Left colon (tissue), 2 donors: ENCODE measurements at places on chromosomes 5 and 9. TPM values are rescaled to one million over a fixed set of nuclear protein-coding genes. Genes with fewer than 3 reads are reported as not detected.

The SLC2A6 gene
- total RNA-seq, result 2.9 TPM

The HRCT1 gene
- 17.4 TPM for total RNA-seq

The DOK3 gene
- total RNA-seq, result 8.9 TPM

The IQGAP2 gene
- 123 TPM for total RNA-seq

The PDE6A gene
- 4.2 TPM for total RNA-seq

The CEL gene
- total RNA-seq, result 0.64 TPM

The ASS1 gene
- total RNA-seq, result 264 TPM

The SLC4A9 gene
- total RNA-seq, result 0.31 TPM

The CDH10 gene
- total RNA-seq, result 0.15 TPM

The COL15A1 gene
- total RNA-seq, result 9.5 TPM

The NEUROG1 gene
- total RNA-seq, result not detected

The SLC6A7 gene
- 30.4 TPM for total RNA-seq

The DIPK1B gene
- 1.3 TPM for total RNA-seq

The GLRA1 gene
- not detected for total RNA-seq

GRCh38 chr9:110869931-110870330, 168.3 kb downstream of the LPAR1 start:
- no peak for DNase-seq

DNA sequence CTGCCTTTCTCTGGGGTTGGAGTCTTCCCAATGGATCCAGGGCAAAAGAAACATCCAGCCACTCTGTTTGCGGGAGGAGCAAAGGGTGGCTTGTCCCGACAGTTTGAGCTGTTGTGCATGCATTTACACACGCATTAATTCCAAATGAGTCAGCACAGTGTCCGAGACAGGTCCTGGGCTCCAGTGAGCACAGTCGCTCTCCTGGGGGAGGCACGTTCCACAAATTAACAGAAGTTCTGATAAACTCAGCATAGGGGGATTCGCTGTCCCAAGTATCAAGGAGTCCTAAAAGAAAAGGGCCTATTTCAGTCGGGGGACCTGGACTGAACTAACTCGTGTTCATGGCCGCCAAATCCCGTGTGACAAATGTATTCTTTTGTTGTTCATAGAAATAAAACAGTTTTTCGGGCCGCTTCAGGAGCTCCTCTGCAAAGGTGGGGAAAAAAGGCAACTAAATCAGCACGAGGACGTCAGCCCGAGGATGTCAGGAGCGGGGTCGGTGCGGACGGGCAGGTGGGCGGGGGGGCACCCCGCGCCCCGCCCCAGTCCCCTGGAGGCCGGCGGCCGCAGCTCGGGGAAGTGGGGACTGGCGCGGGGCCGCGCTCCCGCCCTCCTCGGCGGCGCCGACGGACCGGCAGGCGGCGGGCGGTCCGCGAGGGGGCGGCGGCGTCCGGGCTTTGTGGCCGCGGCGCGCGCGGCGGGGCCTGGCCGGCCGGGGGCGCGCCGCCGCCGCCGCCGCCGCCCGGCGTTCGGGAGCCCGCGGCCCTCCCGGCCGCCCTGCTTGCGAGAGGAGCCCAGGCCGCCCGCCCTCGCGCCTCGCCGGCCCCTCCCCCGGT, at the start of gene MSANTD3:
TSS of gene MSANTD3 (plus strand) at position 614 of the 836 bp plus-strand sequence. CDS start 14,796 bp downstream, outside the sequence.
- DNase-seq, result peak; percentile 54

DNA sequence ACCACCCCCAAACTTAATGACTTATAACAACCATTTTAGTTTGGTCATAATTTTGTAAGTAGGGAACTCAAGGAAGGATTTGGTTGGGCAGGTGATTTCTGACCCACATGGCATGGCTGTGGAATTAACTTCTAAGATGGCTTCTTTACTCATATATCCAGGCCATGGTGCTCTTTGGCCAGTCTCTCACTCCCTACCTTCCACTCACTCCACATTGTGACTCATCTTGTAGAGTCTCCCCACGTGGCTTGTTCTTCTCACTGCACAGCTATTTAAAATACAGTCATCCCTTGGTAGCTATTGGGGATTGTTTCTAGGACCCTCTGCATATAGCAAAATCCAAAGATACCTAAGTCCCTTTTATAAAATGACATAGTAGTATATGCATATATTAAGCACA, 76.6 kb upstream of the MAST4 start:
- DNase-seq, result no peak

DNA sequence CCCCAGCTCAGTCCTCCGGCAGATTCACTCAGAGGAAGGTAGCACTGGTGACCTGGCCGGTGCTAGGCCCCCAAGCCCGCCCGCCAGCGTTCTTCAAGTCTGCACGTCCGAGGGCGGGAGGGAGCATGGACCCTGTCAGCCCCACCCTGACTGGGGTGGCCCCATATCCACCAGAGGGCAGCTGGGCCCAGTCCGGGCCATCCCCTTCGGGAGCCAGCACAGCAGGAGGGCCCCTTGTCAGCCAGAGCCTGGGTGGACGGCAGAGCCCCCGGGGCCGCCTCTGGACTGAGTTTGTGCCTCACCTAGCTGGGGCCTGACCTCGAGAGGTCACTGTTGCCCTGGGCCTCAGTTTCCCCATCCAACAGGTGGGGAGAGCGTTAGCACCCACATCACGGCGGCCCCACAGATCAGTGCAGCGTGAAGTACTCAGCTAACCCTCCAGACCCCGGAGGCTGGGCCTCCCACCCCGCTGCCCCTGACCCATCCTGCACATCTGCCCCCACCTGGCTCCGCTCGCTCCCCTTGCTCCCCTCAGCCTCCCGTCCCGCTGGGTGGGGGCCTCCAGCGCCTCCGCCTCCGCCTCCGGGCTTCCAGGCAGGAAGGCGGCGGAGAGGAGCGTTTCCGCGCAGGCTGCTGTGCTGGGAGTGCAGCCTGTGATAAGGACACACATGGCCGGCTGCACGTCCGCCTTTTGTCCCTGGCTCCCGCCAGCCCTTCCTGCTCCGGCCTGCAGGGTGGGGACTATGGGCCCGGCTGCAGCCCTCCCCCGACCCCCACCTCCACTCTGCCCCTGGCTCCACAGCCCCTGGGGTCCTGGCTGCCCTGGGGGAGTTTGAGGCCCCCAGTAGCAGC, 16.6 kb upstream of the EGFL7 start:
- peak; percentile 34 for DNase-seq

DNA sequence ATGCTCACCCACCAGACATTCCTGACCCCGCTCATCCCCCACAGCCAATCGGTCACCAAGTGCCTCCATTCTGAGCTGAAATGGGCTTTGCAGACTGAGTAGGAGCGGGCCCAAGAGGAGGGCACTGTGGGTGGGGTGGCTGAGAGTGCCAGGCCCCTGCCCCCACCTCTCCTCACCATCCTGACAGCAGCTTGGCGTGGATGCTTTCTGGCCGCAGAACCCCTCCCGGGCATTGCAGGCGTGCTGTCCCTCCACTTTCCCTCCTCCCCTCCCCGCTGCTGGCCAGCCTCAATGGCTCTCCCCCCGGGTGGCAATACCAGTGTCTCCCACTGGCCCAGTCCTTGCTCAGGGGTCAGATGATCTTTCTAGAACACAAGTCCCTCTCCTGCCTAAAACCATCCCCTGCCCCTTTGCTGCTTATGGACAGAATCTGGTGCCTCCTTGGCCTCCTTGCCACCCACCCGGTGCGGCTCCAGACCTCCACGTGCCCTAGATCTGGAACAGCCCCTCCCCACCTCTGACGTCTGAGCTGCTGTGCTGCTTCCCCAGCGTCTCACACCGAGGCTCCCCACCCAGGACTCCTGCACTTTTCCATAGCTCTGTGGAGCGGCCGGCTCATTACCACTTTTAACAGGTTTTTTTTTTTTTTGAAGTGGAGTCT, 6.1 kb downstream of the FLT4 start:
- DNase-seq, result no peak

- DNase-seq, result no peak
Measured at GRCh38 chr5:59652449-59652848, 241.1 kb downstream of the PDE4D start.

DNA sequence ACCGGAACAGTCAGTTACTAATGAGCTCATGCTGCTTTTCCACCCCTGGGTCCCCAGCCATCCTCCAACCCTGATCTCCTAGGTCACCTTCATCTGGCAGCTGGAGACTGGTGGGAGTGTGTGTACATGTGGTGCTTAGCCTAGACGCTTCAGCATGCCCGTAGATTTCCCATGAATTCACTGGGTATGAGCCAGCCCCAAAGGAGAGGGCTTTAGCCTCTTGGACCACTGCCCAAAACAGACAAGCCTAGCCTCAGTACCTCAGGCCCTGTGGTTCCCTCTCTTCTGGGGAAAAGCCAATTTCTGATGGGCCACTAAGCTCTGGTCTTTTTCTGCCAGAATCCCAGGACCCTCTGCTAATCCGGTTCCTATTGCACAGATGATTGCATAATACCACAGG, 48.0 kb upstream of the ASTN2 start:
- no peak for DNase-seq

DNA sequence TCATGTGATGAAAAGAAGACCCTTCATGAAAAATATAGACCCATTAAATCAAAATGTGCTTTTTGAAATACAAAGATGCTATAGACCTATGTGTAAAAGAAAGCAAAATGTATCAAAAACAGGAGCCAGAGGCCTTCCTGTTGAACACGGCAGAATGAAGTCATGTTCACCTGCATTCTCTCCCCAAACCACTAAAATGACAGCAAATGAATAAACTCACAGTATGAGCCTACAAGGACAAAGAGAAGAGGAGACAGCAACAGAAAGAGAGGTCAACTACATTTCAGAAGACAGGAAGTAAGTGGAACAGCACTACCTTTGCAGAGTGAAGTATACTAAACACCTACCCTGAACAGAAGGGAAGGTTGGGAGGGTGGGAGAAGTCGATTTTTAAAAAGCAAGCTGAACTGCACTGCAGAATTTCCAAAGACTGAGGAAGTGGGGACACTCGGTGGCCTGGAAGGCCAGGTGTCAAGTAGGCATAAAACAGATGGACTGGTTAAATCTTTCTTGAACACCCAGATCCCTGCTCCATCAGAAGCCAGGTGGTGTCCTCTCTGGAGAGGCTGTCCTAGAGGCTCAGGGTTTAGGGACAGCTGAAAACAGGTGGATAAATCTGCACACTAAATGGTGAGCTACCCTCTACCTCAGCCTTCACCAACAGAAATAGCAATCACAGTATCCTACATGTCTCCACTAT, 48.9 kb downstream of the MED27 start:
- no peak for DNase-seq

DNA sequence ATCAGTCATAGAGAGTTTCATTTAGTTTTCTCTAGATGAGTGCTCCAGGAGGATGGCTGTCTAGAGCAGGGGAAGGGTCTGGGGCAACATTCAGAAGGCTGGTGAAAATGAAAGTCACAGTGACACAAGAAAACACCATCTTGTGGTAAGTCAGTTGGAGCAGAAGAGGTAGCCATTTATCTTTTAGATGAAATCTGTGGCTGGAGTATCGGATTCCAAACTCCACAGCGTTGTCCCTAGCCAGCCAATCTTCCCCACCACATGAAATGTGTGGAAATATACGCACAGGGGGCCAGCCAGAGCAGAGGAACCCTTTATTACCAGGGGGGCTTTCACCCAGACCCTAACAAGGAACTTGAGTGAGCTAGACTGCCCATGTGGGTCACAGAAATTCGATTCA, 15.9 kb upstream of the TNFAIP8 start:
- no peak for DNase-seq

DNA sequence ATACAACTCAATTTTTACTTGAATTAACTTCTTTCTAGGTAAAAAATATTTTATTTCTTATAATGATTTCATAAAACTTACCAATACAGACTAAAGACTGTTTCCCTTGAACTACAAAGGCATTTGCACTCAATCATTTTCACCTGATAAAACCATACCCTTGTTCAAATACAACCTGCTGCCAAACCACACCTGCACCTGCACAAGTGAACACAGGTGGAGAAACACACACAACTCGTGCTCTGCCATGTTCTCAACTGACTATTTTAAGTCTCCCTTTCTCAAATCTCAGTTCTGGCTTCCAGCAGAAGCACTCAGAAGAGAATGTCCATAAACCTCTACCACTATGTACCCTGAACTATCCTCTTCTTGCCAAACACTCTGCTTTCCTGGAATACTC, 1892.1 kb downstream of the MAT2B start:
- DNase-seq, result no peak

- DNase-seq, result no peak
Measured at GRCh38 chr5:178301641-178302040, 69.0 kb upstream of the PHYKPL start.

DNA sequence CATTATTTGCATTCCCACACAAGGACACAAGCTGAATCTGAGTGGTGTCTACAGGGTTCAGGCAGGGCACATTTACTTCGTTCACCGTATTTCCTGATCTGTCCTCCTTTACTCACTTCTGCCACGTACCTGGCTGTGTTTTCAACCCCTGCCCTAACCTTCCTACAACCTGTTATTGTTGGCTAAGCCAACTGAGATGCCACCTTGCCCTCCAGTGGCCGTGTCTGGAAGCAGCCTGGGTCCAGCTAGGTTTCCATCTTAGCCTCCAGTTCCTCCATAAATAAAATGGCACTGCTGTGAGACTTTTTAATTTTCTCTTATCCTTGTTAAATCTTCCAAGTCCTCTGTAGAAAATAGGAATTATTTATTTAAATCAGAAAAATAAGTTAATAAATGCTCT, 64.8 kb downstream of the ATP10B start:
- peak; percentile 79 for DNase-seq

DNA sequence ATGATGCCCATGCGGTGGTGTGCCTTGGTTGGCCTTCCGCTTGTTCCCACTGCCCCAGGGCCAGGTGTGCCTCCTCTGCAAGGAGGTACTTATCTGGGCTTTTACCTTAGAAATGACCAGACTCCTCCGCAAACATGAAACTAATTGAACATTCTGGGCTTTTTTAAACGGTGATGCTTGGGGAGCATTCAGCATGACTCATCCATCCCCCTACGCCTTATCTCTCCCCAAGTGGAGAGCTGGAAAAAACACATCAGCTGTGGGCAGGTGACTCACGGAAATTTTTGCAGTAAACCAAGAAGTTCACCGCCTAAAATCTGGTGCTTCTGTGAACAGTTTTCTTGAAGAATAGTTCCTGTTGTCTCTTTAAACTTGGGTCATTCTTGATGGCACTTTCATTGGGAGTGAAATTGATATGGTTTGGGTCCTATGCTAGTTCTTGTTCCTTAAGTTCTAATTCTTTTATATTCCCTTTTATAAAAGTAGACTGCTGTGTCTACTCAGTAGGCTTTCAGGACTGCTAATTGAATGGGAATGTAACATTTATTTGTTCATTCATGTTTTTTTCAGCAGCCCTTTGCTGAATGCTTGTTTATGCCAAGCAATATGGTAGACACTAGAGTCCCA, 39.6 kb downstream of the SFXN1 start:
- no peak for DNase-seq

DNA sequence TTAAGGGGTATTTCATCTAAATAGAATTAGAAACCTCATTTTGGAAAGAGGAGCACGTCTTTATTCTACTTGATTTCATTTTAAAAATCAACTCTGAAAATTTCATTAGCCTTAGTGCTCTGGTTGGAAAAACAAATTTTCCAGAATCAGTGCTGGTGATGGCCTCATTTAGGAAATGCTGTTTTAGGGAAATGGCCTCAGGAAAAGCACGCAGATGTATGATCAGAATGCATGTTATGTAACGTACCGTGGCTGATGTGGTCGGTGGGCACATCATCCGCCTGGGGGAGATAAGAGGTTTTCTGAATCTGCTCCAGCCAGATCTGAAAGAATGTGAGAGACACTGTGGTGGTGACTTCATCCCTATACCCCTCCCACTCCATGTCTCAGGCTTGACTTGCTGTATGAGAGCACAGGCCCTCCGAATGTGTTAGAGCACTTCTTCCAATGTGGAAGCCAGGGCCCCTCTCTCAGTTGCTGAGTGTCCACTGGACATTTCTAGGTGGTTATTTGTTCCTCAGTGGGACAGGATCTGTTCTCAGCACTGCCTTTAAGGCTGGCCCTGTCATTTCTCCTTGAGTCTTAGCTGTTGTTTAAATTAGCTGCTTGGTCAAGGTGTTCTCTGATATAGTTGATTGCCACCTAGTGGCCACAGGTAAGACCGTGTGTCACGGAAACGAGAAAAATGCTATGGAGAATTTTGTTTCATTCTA, 96.5 kb downstream of the ARHGAP26 start:
- DNase-seq, result peak; percentile 63
